Activated T-helper 1 cell treated with anti-CD3 and anti-CD28 coated beads, Interleukin-12 subunit alpha, Interleukin-12 subunit beta, Interleukin-2, Interleukin-4 antibody, amounts not matched to agents 30 ng/mL and 10 ng/mL and 1 ng/mL, durations not matched to agents 14 hours and 24 hours and 36 hours (primary cell): ENCODE measurements at places on chromosomes 16 and 17. TPM values are rescaled to one million over a fixed set of nuclear protein-coding genes. Genes with fewer than 3 reads are reported as not detected.

GRCh38 chr17:50765454-50766221 is 1.7 kb downstream of the ANKRD40CL start:
- no peak for DNase-seq

GRCh38 chr17:79023180-79023705 is 726 bp upstream of the C1QTNF1 start:
- no peak for DNase-seq

- DNase-seq = no peak
Observed at GRCh38 chr17:79842656-79843473, 3.6 kb upstream of the CBX4 start.

- no peak for DNase-seq
Observed at GRCh38 chr16:12082226-12082887, 105.8 kb downstream of the SNX29 start.

- DNase-seq = no peak
Observed at GRCh38 chr16:65312795-65313194, 190.9 kb upstream of the CDH11 start.

GRCh38 chr16:2366660-2367309 is 26.3 kb upstream of the ABCA3 start:
- no peak for DNase-seq

- DNase-seq = no peak
Observed at GRCh38 chr16:88499836-88500251, 46.8 kb downstream of the ZFPM1 start.

DNA sequence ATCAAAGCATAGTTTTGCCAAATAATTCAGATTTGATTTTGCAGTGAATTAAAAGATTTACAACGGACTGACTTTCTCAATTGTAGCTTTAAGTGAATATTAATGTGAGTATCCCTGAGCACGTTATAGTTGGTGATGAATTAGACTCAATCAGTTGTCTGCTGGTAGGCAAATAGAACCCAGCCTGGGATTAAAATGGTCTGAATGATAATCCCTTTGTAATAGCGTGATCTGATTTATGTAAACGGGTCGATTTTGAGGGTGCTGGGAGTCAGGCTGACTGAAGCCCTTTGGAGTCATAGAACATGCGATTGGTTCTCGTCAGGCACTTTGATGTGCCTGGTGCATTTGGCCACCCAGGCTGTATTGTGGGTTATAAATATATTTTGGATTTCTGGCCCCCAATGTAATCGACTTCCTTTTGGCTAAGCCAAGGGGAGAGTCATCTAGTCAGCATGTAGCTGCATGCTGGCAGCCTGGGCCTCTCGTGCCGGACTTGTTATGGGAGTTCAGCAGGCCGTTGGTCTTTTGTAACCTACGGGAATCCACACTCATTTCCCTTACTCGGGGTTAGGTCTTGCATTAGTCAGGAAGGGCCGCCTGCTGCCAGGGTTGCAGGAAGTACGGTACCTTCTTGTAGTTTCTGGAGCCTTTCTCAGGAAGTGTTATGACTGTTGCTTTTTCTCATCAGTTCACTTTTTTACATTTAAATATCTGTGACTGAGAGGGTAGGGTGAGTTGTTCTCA is 5.4 kb downstream of the PGS1 start:
- DNase-seq = peak; percentile 41

DNA sequence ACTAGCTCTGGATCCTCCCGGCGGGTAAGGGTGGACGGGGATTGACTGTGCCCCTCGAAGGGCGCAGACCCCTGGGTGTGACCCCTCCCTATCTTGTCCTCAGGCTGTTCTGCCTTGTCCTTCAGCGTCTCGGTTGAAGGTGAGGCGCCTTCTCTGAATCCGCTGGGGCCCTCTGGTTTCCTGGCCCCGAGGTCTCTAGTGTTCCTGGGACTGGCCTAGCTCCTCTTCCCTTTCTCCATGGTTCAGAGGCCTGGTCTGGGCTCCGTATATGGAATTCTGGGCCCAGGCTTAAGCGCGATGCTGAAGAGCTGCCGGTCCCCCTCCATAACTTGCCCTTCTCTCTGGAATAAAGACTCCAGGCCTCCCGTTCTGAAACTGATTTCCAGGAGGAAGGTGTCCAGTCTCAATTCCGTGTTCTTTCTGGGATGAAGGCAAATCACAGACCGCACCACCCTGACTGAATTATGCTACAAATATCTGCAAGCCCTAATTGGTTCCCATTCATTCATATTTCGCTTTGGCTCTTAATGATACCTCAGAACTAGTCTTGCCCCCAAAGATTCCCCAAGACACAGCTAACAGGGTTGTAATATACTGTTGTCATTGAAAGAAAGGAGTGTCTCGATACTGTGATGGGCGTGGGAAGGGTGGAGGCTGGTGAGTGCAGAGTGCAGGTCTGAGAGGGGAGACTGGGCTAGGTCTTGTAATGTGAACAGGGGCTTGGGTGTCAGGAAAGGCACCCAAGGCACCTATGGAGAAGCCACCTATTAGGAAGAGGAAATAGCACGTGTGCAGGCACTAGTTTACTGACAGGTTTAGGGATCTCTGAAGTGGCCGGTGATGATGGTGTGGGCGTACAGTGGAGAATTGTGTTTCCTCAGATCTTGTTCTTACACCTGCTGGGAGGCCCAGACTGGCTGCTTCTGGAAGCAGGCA is 851 bp downstream of the EDC4 start:
- no peak for DNase-seq

DNA sequence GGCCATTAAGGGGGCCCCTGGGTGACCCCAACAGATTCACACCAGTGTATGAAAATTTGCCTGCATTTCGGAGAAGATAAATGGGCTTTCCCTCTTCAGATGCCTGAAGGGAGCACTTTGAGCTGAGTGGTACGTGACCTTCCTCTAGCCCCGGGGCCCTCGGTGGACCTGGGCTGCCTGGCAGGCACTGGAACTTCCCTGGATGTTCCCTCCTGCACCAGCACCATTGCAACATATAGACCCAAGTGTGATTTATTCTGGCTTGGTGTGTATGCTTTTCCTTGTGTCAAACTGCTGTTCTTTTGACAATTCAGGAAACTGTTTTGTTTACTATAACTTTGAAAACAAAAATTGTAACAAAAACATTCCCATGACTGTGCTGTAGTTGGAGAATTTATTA is 93.8 kb downstream of the TNFRSF13B start:
- no peak for DNase-seq

- DNase-seq = no peak
Observed at GRCh38 chr17:80339118-80339517, 75.8 kb upstream of the ENDOV start.

GRCh38 chr17:46202424-46202823 is 9.2 kb upstream of the KANSL1 start:
- DNase-seq = no peak

DNA sequence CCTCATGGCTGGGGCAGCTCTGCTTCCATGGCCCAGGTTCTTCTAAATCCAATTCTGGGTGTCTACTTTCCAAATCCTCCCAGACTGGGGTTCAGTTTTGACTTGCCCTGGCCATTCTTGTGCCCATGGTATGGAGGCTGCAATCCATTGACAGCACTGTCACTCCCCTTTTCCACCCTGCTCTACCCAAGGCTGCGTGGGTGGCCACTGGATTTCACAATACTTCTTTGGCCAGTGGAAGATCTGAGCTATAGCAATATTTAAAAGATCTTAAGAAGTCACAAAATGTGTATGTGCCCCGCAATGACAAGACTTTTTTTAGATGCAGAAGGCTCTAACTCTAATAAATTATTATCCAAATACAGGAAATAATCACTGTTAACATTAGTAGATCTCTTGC is 329.4 kb upstream of the CCL2 start:
- no peak for DNase-seq

- no peak for DNase-seq
Observed at GRCh38 chr16:65185241-65185778, 63.4 kb upstream of the CDH11 start.

- DNase-seq = no peak
Observed at GRCh38 chr16:54174201-54174600, 112.4 kb downstream of the IRX3 start.

DNA sequence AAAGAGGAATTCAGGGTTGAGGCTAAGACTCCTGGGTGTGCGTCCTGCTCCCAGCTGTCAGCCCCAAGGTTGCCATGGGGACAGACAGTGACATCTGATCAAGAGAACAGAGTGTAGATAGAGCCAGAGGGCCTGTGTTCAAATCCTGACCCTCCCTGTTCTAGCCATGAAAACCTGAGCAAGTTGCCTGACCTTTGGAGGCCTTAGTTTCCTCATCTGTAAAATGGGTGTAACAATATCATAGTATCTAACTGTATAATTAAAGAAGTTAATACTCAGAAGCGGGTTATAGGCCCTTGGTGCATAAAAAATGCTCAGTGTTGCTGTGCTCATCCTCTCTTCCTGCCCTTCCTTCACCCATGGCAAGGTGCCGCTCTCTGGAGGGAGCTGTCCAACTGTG is 28.7 kb upstream of the FOXF1 start:
- DNase-seq = no peak

Gene ZACN
- total RNA-seq = 2.7 and 2.9 TPM in 2 replicates

Gene MEOX1
- total RNA-seq = 0.10 TPM in 1 of 2 replicates, not detected in the other

Gene MT1A
- total RNA-seq = 0.60 and 4.1 TPM in 2 replicates

Gene CACNG1
- not detected in 2 replicates for total RNA-seq

Gene COPS3
- 122 and 131 TPM in 2 replicates for total RNA-seq

Gene NPIPA3
- 2.1 and 2.7 TPM in 2 replicates for total RNA-seq

Gene APOH
- not detected in 2 replicates for total RNA-seq

Gene CDRT4
- 2.1 and 2.4 TPM in 2 replicates for total RNA-seq

Gene PMFBP1
- total RNA-seq = 0.12 and 0.39 TPM in 2 replicates
